CD4-positive, alpha-beta memory T cell (primary cell): ENCODE measurements at places on chromosomes 16 and 17.

DNA sequence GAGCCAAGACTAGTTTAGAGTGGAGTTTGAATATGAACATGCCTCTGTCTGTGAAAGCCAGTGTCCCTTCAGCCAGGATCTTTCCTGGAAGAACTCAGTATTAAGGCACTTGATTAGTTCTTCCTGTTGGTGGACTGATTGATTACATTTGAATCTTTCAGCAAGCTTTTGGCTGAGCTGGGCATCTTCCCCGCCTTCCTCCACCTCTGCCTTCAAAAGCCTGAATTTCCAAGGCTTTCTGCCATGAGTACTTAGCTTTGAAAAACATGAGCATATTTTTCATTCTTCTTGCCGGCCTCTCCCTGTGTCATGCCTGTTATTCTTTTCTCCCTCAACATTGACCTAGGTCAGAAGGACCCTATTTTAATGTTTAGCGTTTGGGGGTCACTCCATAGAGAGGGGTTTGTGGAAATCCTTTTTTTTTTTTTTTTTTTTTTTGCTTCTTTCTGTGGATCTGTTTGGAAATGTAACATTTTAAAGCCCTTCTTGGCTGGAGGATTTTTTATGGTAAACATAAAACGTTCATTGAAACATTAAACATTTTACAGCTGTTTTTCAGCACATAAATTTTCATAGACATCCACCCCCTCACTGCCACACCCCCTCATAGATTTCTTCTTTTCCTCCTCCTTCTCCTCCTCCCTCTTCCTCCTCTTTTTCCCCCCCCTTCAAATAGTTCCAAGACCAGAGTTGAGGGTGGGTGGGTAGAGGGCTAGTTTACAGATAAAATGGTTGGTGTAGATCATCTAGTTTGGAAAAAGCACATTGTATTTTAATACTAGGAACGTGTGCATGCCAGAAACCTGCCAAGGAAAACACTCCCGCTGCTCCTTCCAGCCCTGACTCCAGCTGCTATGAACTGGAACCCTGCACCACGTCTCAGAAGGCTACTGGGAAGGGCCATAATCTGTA lies 645.9 kb downstream of the WWOX start:
- H3K27me3 ChIP-seq = no peaks in the 10 kb centered on the region
- H3K4me3 ChIP-seq = no peak overlapping the region
- H3K4me1 ChIP-seq = peaks cover 57% of the 10 kb centered on the region
- no peak overlapping the region for H3K27ac ChIP-seq
- no peaks in the 10 kb centered on the region for H3K36me3 ChIP-seq
- DNase-seq = no peak

GRCh38 chr17:75124041-75124818 lies 7.3 kb downstream of the NT5C start:
- peak overlapping the region; percentile 21 for H3K27ac ChIP-seq
- H3K36me3 ChIP-seq = peaks cover 4% of the 10 kb centered on the region
- peaks cover 30% of the 10 kb centered on the region for H3K4me1 ChIP-seq
- H3K4me3 ChIP-seq = no peak overlapping the region
- no peak for DNase-seq
- H3K27me3 ChIP-seq = no peaks in the 10 kb centered on the region

GRCh38 chr17:49187301-49187700 lies 23.1 kb downstream of the GNGT2 start:
- no peaks in the 10 kb centered on the region for H3K27me3 ChIP-seq
- no peaks in the 10 kb centered on the region for H3K36me3 ChIP-seq
- peaks cover 7% of the 10 kb centered on the region for H3K4me1 ChIP-seq
- H3K27ac ChIP-seq = no peak overlapping the region
- no peak overlapping the region for H3K4me3 ChIP-seq

GRCh38 chr17:51372345-51373004 lies 112.1 kb downstream of the UTP18 start:
- peak; percentile 0 for DNase-seq
- no peak overlapping the region for H3K27ac ChIP-seq
- H3K4me3 ChIP-seq = no peak overlapping the region
- no peaks in the 10 kb centered on the region for H3K27me3 ChIP-seq
- H3K36me3 ChIP-seq = no peaks in the 10 kb centered on the region

GRCh38 chr16:69523566-69524305 lies 42.0 kb upstream of the NFAT5 start:
- H3K4me3 ChIP-seq = no peak overlapping the region
- DNase-seq = no peak
- H3K27ac ChIP-seq = no peak overlapping the region
- H3K36me3 ChIP-seq = no peaks in the 10 kb centered on the region
- H3K4me1 ChIP-seq = no peaks in the 10 kb centered on the region

DNA sequence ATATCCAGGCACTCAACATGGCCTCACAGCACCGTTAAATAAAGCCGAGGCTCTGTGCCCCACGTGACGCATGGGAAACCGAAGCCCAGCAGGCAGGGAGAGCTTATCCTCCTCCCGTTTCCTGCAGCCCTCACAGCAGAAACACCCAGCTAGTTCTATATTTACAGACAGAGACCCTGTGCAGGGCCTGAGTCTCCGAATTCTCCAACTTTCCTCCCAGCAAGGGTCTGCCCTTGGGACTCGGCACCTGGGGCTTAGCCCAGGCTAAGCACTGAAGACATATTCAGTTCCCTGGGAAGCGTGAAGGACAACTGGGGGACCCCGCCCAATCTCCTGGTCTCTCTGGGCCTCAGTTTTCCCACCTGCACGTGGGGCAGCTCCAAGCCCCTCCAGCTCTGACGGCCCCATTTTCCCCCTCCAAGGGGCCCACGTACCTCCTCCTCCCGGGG lies 29.2 kb downstream of the TRPV3 start:
- H3K4me1 ChIP-seq = no peaks in the 10 kb centered on the region
- DNase-seq = no peak
- H3K36me3 ChIP-seq = no peaks in the 10 kb centered on the region
- H3K4me3 ChIP-seq = no peak overlapping the region
- no peaks in the 10 kb centered on the region for H3K27me3 ChIP-seq
- no peak overlapping the region for H3K27ac ChIP-seq

DNA sequence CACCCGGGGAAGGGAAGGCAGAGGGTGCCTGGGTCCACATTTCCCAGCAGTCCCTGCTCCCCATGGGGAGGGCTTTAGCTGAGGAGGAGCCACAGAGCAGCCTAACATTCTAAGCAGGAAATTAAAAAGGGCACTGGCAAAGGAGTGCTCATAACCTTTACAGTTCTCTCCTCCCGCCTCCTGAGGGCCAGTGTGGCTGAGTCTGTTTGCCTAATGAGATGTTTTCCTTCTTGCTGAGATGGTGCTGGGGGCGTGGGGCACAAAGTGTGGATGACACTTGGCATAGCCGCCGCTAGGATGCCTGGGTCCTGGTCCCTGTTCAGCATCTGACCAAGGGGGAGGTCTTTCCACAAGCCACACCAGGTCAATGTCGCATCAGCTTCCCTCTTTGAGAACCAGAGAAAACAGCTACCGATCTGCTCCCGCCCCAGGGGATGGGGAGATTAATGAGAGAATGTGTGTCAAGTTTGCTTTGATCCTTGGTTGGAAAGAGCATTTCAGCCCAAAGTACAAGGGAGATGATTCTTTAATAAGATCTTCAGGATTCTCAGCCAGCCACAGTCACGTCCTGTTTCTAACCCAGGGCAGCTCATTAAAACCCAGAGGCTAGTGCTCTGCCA lies 5.8 kb downstream of the KIF18B start:
- no peaks in the 10 kb centered on the region for H3K27me3 ChIP-seq
- no peak overlapping the region for H3K4me3 ChIP-seq
- no peaks in the 10 kb centered on the region for H3K36me3 ChIP-seq
- no peak for DNase-seq
- H3K4me1 ChIP-seq = peaks cover 18% of the 10 kb centered on the region
- no peak overlapping the region for H3K27ac ChIP-seq

DNA sequence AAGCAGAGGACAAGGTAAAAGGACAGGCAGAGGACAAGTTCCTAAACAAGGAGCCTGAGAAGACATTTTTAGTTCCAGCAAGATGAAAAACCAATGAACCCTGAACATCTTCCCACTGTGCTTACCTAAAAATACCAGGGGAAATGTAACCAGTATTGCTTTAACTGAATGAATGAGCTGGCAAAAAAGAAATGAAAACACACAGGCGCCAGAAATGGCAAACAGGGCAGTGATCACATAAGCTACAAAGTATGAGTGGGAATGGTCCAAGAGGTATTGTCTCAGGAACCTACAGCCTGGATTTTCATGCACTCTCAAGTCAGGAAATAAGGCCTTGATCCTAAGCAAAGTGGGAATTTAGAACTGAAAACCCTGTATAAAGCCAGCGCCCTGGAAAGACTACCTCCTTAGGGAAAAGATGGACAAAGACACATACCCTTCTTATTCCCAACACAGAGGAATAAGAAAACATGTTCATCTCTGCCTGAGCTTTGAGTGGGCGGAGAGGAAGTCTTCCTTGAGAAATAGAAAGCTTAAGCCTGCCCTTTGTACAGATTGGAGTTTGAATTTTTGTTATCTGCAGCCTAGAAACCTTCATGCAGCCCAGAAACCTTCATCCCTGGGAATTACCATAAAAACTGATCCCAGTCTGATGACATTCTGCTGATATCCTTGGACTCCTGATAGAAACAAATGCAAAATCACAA lies 2.1 kb downstream of the CMTM2 start:
- H3K4me1 ChIP-seq = peaks cover 5% of the 10 kb centered on the region
- H3K27me3 ChIP-seq = peaks cover 3% of the 10 kb centered on the region
- no peak overlapping the region for H3K27ac ChIP-seq
- DNase-seq = no peak
- H3K36me3 ChIP-seq = no peaks in the 10 kb centered on the region

DNA sequence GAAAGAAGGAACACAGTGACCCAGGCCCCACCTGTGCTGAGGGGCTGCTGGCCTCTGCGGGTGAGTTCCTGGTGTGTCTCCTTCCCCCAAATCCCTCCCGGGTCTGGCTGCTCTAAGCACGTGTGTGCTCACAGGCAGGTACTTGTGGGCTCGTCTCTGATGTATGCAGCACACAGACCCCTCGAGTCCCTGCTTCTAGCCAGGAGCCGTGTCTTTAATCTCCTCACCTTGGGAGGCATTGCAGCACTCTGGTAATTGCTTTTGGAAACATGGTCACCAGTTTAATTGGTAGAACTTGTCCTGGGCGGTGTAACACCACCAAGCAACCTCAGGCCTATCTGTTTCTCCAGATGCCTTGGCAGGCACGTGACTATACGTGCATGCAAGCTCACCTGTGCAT lies 8.8 kb upstream of the RPL38 start:
- H3K36me3 ChIP-seq = no peaks in the 10 kb centered on the region
- peaks cover 5% of the 10 kb centered on the region for H3K27me3 ChIP-seq
- H3K27ac ChIP-seq = no peak overlapping the region
- H3K4me3 ChIP-seq = no peak overlapping the region
- DNase-seq = no peak

DNA sequence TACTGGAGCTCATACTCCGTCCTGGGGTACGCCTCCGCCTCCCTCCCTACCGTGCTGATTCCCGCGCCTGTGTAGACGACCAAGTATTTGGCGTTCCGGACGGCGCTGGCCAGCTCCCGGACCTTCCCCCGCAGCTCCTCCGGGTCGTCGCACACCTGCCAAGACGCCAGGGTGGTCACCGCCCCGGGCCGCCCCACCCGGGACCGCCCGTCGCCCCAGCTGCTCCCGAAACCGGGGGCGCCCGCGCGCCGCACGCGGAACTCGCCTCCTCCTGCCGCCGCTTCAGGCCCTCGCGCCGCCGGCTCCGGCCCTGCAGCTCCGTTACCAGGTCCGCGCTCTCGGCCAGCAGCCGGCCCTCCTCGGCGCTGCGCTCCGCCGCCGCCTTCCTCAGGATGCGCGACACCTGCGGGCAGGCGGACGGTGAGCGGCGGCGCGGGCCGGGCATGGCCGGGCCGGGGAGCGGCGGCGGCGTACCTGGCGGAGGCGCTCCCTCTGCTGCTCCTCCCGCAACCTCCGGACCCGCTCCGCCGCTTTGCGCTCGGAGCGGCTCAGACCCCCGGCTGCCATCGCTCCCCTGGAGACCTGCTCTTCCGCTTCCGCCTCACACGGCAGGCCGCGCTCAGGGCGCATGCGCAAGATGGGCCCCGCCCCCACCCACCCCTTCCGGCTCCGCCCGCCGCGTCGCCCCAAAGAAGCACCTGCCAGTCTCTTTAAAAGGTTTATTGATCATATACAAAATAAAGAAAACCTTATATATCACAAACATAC lies at the start of gene SIRT7:
Gene SIRT7 (minus strand): TSS at position 612 of the 768 bp plus-strand sequence. CDS start 45 bp downstream, at position 567.
- H3K27me3 ChIP-seq = no peaks in the 10 kb centered on the region
- peak within 1 kb of the TSS; percentile 64 for H3K27ac ChIP-seq
- H3K4me1 ChIP-seq = peaks cover 27% of the 10 kb centered on the region
- peak within 1 kb of the TSS; percentile 30 for H3K4me3 ChIP-seq
- peaks cover 33% of the 10 kb centered on the region for H3K36me3 ChIP-seq

DNA sequence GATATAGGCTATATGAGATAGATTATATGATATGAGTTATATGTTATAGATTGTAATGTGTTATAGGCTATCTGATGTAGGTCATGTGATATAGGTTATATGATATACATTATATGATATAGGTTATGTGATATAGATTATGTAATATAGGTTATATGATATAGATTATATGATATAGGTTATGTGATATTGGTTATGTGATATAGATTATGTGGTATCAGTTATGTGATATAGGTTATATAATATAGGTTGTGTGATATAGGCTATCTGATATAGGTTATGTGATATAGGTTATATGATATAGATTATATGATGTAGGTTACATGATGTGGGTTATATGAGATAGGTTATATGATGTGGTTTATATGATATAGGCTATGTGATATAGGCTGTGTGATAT lies 68.5 kb downstream of the RGS9 start:
- DNase-seq = no peak
- no peaks in the 10 kb centered on the region for H3K36me3 ChIP-seq
- H3K4me3 ChIP-seq = no peak overlapping the region
- H3K4me1 ChIP-seq = no peaks in the 10 kb centered on the region

- H3K4me3 ChIP-seq = no peak overlapping the region
- H3K27ac ChIP-seq = no peak overlapping the region
- DNase-seq = no peak
- H3K36me3 ChIP-seq = no peaks in the 10 kb centered on the region
- H3K4me1 ChIP-seq = no peaks in the 10 kb centered on the region
Observed at GRCh38 chr17:38341035-38341721, 2.6 kb downstream of the GPR179 start.

DNA sequence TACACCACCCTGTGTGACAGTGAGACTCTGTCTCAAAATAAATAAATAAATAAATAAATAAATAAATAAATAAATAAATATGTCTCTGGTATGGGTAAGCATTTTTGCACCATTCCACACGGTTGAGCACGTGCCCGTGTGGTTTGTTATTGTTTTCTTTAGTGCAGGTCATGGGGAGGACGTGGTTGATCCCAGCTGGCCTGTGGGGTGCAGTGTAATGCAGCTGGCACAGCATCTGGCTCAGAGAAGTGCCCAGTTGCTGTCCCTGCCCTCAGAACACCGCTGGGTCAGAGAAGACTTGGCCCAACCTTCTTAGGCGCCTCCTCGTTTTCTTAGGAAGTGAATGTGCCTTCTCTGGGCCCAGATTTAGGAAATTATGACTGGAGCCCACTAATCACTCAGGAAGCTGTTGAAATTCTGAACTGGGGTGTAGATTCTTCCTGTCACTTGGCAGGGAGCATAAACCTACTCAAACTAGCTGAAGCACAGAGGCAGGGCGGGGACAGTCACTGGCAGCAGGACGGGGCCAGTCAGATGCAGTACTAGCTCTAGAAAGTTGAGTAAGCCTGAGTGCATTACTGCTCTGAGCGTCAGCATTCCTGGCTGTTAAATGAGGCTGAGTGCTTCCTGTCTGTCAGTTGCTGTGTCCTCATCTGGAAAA lies 85.9 kb downstream of the SNX29 start:
- no peak overlapping the region for H3K27ac ChIP-seq
- H3K36me3 ChIP-seq = no peaks in the 10 kb centered on the region
- no peaks in the 10 kb centered on the region for H3K27me3 ChIP-seq
- DNase-seq = no peak
